GM12865 (cell line): ENCODE measurements at places on chromosomes 6 and 20.
A peak's percentile ranks its signal among the peaks of the same experiment; 100 is the strongest.

- peak; percentile 12 for DNase-seq
These were observed 31.8 kb downstream of the L3MBTL3 start for GRCh38 chr6:130050230-130050629.

GRCh38 chr6:149443411-149444181 is 41.2 kb downstream of the ZC3H12D start:
- DNase-seq = peak; percentile 63

GRCh38 chr20:6057139-6057538 is 3.3 kb upstream of the LRRN4 start:
- DNase-seq = no peak

DNA sequence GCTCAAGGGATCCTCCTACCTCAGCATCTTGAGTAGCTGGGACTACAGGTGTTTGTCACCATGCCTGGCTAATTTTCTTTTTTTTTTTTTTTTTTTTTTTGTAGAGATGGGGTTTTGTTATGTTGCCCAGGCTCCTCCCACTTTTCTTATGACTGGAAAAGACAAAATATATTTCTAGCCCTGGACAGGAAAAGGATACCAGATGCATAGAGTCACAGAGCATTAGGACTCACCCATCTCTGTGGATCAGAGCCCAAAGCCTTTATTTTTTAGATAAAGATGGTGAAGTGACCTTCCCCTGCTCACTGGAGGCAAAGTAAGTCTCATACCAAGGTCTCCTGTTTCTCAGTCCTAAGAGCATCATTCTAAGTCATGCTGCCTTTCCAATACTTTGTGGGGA is 3.4 kb downstream of the TRIM10 start:
- no peak for DNase-seq

DNA sequence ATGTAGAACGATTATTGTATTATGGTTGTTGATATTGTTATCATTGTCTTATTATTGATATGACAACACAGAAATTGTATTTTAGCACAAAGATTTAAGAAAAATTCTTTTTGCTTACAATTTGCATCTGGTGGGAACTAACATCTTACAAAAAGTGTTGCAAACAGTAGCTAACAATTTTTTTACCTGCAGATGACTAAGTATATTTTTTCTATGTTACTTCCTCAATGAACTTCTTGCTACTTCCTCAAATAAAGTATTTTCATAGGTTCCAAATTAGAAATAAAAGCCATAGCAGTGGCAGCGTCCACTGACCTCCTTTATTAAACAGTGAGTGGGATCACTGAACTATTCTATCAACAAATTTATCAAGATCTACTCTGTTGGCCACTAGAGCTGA is 847.0 kb downstream of the PHF3 start:
- DNase-seq = no peak

- DNase-seq = no peak
These were observed 50.4 kb upstream of the TLDC2 start for GRCh38 chr20:36825385-36826104.

DNA sequence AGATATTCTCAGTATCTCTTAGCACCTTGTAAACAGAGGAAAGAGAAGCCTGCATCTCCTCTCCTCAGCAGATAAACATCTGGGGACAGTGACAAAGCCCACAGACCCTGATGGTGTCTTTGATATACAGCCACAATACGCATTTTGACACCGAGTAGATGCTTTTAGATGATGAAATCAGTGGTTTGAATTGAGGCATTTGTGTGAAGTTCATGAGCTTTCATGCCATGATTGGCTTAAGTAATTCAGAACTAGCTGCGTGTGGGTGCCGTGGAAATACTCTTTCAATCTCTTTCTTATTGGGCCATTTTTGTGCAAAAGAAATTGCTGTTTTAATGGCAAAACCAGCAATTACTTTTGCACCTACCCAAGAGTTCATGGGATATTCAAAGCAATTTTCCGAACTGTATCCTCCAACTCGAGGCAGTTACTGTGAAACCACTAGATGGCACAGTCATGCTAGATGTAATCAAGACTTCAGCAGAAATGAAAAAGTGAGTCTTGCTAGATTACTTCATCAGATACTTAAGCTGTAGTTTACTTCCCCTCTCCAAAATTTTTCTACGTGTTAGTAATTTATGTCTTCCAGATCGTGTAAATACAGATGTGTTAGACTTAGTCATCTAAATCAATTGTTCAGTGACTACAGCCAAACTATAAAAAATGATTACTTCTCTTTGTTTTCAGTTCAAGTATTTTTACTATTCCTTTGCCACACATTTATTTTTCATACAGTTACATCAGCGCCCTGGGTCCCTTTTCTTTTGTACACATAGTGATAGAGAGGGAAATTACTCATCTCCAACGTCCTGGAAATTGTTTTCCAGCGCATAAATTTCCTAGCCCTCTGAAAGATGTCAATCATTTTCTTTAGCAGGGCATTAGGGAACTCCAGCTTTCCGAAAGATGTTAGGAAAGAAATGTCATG is 49.4 kb downstream of the IYD start:
- DNase-seq = peak; percentile 70
